Stimulated activated CD8-positive, alpha-beta memory T cell treated with anti-CD3 and anti-CD28 coated beads, Interleukin-12 subunit alpha, Interleukin-12 subunit beta, amount 100 ng/mL, for 1 hour (primary cell): ENCODE measurements at places on chromosomes 6 and 20.

DNA sequence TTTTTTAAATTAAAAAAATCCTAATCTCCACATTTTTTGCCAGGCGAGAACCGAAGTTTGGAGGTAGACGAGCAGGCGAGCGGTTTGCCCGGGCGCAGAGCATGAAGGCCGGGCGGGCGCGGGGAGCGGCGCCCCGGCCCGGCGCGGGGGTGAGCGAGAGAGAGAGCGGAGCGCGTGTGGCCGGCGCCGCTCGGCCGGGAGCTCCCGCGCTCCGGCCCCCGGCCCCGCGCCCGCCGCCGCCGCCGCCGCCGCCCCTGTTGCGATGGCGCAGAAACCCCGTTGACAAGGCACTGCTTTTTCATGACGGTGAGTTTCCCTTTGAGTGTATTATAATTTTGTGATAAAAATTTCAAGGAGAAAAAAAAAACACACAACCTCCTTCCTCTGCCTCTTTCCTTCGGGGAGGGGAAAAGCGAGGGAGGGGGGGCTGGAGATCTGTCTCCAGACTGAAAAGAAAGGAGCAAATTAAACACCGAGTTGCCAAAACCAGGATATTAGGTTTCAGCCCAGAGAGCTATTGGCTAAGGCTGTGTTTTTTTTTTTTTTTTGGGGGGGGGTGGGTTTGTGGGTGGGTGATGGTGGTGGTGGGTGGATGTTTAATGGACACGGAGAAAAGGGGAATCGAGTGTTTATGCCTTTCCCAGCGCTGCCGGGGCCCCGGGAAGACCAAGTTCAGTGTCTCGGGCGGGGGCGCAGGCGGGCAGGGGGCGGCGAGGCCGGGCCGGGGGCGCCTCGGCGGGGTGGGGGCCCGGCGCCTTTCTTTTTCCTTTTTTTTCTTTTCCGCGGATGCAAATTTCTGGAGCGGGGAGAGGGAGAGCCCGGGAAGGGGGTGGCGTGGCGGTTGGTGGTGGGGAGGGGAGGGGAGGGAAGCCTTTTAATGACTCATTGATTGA, at the start of gene BICRAL:
TSS of gene BICRAL (plus strand) at position 257 of the 893 bp plus-strand sequence. CDS start 39,971 bp downstream, outside the sequence.
- DNase-seq = peak; percentile 60

- no peak for DNase-seq
Measured at GRCh38 chr6:152943260-152943897, 39.5 kb downstream of the FBXO5 start.

DNA sequence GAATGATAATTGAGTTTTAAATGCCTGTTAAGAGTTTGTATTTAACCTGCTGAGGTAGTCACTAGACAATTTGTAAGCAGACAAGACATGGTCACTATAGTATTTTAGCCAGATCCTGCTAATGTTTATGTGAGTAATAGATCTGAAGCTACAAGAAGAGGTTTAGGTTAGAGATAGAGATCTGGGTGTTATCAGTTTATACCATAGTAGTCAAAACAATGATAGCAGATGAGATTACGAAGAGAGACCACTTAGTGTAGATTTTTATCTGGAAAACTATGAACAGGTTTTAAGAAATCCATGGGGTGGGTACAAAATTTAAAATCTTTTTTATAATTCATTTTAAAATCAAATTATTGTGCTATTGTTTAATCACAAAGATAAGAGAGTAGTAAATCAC, 47.5 kb downstream of the PHIP start:
- DNase-seq = no peak

- no peak for DNase-seq
Measured at GRCh38 chr6:109236115-109237076, 141.1 kb downstream of the CEP57L1 start.

DNA sequence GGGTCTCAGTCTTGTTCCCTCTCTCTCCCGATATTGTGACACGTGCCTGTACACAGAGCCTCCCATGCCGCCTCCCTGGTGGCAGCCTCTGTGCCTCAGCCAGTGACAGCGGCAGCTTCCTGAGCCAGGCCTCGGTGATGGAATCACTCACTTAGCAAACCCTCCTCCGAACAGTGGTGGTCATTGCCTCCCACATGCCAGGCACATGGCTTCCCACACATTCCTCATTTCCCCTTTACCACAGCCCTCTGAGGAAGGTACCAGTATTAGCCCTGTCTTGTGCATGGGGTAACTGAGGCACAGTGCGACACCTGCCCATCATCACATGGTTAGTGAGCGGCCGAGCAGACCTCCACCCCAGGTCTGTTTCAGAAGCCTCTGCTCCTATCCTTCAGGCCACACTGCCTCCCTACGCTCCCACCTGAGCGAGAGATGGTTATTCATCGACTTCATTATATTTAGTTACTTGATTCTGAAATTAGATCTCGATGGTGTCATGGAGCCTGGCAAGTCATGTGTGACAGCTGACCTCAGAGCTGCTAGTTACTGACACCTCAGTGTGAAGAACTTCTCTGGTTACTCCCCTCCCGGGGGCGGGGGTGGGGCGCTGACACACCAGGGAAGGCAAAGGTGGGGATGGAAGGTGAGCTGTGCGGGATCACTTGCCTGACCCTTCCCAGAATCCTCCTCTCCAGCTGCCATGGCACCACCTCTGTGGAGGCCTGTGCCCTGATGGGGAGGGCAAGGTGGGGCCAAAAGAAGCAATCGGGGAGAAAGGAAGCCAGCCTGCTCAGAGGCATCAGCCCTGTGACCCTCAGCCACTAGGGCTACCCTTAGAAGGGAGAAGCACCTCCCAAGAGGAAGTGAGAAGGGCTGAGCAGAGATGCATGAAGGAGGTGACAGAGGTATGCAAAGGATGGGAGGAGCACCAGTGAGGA, 17.9 kb downstream of the MDGA1 start:
- no peak for DNase-seq

GRCh38 chr6:52418606-52419005, 1.5 kb upstream of the EFHC1 start:
- no peak for DNase-seq

DNA sequence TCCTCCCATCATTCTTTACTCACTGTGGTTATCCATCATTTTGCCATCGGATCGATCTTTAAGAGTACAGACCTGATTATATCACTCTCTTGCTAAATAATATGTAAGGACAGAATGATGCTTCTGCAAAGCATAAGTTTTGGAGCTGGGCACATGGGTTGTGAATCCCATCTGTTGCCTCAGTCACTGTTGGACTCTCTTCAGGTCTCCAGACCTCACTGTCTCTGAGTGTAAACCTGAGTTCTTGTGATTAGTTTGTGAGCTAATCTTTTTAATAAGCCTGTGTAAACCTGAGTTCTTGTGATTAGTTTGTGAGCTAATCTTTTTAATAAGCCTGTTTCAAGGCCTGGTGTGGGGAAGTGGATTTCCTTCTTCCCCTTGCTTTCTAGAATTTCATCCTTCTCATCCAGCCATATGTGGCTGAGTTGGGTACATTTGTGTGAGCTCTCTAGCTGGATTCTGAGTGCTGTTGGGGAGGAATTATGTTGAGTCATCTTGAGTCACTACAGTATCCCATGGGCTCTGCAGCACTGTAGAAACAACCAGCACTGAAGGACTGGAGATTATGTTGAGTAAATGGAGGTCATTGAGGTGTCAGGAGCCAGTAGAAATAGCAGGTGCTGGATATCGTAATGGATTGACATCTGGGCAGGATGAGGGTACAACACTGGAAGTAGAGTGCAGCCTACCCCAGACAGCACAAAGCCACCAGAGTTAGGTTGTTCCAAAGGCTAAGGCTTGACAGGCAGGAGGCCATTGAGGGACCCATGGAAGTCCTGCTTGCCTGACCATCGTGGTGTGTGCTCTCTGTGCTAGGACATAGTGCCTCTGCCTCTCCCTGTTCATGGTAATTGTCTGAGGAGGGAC, 52.4 kb downstream of the SCAND1 start:
- DNase-seq = no peak
